Activated naive CD4-positive, alpha-beta T cell treated with Interleukin-2 at 50 U/mL for 16 hours (primary cell): ENCODE measurements at places on chromosomes 7 and 10.
A peak's percentile ranks its signal among the peaks of the same experiment; 100 is the strongest.

GRCh38 chr7:81233208-81233940, 314.5 kb upstream of the SEMA3C start:
- no peak for DNase-seq

GRCh38 chr10:117955176-117955575, 91.6 kb downstream of the RAB11FIP2 start:
- no peak for DNase-seq

DNA sequence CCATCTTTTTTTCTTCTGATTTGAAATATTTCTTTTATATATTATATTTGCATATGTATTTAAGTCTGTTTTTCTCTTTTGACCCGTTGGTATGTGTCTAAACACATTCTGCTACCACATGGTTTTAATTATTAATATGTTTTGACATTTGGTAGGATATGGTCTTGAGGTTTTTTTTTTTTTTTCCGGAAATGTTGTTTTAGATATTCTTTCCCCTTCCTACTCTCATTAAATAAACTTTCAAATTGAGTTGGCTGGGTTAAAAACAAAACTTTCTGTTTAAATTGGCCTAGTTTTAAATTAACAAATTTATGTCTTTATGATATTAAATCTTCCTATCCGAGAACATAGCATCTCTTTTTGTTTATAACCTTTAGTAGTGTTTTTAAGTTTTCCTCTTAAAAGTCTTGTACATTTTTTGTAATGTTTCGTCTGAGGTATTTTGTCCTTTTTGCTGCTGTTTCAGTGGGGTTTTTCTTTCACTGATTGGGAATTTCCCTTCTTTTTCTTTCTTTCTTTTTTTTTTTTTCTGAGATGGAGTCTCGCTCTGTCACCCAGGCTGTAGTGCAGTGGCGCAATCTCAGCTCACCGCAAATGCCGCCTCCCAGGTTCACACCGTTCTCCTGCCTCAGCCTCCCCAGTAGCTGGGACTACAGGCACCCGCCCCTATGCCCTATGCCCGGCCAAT, 25.4 kb downstream of the STAM start:
- peak; percentile 67 for DNase-seq

DNA sequence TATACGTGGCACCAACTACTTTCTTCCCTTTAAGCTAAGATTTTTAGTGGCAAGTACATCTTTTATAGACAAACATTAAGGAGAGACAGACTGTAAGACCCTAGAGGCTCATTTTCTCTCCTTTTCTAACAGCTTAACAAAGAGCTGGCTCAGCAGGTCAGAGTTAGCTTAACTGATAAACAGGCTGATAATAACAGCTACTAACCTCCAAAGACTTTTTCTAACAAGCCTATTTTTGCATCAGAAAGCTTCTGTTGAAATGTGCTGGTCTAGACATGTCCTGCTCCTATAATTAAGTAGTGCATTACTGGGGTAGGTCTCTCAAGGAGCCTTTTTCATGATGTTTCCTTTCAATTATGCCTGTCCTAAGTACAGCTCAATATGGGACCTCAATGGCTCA, 238.2 kb upstream of the FAM3C start:
- DNase-seq: no peak

GRCh38 chr10:88120599-88121333, 257.3 kb downstream of the PTEN start:
- no peak for DNase-seq

- no peak for DNase-seq
These were observed 22.3 kb downstream of the BTBD16 start for GRCh38 chr10:122293156-122293960.

GRCh38 chr10:62755662-62756653, 48.6 kb upstream of the ADO start:
- DNase-seq: no peak

DNA sequence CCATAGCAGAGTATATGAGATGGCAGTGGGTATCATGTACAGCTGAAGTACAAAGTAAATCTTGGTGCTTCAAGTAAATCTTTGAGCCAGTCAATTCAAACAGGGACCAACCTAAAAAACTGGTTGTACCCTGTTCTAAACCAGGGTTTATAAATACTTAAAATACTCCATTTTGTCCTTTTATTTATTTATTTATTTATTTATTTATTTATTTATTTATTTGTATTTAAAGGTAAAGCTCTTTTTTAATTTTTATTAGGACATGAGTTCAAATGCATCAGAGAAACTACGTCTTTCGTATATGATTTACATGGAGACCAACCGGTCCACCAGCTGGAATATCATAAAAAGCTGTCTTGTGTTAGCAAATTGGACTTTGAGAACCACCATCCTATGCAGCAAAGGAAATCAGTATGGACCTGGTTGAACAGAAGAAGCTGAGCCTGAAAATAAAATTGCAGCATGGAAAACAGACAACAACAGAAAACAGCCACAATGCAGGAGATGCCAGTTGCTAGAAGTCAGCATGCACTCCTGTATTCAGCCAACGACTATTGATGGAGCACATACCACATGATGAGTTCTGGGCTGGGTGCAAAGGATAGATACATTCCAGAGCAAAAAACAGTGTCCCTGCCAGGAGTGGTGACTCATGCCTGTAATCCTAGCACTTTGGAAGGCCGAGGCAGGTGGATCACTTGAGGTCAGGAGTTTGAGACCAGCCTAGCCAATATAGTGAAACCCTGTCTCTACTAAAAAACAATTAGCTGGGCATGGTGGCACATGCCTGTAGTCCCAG, 60.0 kb downstream of the PLXNA4 start:
- no peak for DNase-seq

- no peak for DNase-seq
These were observed 23.4 kb downstream of the PROSER2 start for GRCh38 chr10:11846542-11846941.

DNA sequence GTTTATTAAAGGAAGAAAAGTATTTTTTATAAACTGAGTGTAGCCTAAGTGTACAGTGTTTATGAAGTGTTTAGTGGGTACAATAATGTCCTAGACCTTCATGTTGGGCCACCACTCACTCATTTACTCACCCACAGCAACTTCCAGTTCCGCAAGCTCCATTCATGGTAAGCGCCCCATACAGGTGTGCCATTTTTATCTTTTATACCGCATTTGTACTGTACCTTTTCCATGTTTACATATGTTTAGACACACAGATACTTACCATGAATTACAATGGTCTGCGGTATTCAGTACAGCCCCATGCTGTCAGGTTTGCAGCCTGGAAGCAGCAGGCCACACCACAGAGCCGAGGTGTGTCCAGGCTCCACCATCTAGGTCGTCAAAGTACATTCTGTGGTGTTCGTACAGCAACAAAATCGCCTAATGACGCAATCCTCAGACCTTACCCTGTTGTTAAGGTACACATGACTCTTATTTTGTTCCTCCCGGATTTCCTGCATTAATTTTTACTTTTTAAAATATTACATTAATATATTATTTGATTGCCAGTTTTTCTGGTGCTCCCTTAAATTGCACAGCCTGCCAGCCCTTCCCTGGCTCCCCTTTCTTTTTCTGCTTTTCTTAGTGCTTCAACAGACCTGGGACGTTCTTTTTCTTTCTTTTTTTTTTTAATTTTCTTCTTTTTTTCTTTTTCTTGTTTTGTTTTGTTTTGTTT, 881 bp upstream of the SSBP1 start:
- DNase-seq: peak; percentile 9

- DNase-seq: no peak
These were observed 54.1 kb downstream of the DYNC2I1 start for GRCh38 chr7:158910254-158911053.

GRCh38 chr10:48514916-48515315, 90.0 kb downstream of the ARHGAP22 start:
- DNase-seq: no peak
